ENCODE measurements at places on chromosomes 7 and 10. TPM values are rescaled to one million over a fixed set of nuclear protein-coding genes. Genes with fewer than 3 reads are reported as not detected.
A peak's percentile ranks its signal among the peaks of the same experiment; 100 is the strongest.

SPDYE8 gene
- total RNA-seq, result not detected

ACHE gene
- 19.0 TPM for total RNA-seq

DNA sequence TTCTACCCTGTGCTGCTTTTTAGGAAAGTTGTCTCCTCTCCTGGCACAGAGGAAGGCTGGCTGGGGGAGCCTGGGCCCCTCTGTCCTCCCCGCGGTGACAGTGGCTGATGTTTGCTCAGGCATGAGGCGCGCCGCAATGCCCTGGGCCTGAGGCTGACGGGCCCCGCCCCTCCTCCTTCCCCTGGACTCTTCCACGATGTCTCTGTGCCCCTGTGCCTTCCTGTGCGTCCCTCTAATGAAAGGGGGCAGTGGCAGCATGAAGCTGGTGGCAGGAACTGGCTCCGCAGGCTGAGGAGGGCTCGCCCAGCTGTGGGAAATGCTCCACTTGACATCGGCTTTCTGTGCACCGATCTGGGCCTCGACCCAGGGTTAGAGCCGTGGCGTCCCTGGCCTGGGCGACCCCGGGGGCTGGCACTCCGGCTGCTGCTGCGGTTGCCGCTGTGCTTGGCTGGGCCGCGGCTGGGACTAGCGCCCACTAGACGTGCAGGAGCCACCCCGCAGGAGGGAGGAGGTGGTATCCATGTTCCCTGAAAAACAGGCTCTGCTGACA, 67.9 kb downstream of the ZNF680 start:
- no peak for DNase-seq

- DNase-seq, result peak; percentile 78
These were observed 720 bp downstream of the SNCG start for GRCh38 chr10:86958901-86959736.

DNA sequence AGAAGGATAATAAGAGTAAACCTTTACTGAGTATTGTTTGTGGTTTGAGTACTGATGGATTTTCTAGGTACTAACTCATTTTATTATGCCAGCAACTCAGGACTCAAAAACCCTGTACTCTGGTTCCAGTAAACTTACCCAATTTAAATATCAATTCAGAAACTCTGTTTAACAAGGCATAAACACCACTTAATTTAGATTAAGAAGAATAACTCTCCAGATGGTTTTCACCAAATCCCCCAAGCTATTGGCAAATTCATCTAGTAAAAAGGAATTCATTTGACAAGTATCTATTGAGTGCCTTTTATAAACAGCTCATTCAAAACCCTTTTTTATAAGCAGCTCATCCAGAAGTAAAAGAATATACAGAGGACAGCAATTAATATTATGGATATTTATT, 572.4 kb downstream of the PHTF2 start:
- DNase-seq, result no peak

- no peak for DNase-seq
These were observed 15.0 kb downstream of the ELN start for GRCh38 chr7:74042746-74043522.
